GOT3 (cell line): ENCODE measurements at places on chromosomes 1 and 21.

- DNase-seq = no peak
Measured at GRCh38 chr1:227902641-227902990, 45.1 kb downstream of the WNT9A start.

GRCh38 chr1:119516680-119517079, 9.7 kb downstream of the HSD3B1 start:
- no peak for DNase-seq

DNA sequence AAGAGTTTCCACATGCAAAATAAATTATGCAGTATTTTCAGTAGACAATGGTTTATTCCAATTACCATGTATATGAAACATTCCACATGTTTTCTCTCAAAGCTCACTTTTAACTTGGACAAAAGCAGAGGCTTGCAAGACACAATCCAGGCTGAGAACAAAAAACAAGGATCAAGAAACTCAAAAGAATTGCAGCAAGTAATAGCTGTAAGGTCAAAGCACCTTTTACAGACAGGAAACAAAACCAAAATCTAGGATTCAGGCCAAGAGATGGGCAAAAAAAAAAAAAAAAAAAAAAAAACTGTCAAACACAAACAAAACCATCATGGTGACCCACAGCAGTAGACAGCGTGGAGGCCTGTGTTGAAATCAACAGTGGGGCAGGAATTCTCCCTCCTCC, 9.3 kb downstream of the RGS1 start:
- DNase-seq = no peak

- no peak for DNase-seq
Measured at GRCh38 chr1:237012788-237013383, 8.6 kb upstream of the MT1HL1 start.

DNA sequence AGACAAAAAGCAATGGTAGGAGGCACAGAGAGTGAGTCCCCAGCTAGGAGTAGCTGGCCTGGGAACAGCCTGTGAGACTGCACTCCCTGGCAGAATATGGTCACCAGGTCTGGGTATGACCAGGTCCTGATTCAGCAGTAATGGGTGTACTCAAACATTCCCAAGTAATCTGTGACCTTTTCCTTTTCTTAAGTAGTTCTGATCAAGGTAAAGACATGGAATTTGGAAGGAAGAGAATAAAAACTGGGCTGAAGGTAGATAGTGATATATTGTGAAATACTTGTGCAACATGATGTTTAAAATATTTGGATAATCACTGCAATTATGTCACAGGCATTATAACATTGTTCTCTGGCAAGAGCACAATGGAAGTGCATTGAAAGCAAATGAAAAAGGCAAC, 147.2 kb upstream of the DPYD start:
- no peak for DNase-seq

- no peak for DNase-seq
Measured at GRCh38 chr1:21855257-21856096, 43.4 kb downstream of the LDLRAD2 start.

DNA sequence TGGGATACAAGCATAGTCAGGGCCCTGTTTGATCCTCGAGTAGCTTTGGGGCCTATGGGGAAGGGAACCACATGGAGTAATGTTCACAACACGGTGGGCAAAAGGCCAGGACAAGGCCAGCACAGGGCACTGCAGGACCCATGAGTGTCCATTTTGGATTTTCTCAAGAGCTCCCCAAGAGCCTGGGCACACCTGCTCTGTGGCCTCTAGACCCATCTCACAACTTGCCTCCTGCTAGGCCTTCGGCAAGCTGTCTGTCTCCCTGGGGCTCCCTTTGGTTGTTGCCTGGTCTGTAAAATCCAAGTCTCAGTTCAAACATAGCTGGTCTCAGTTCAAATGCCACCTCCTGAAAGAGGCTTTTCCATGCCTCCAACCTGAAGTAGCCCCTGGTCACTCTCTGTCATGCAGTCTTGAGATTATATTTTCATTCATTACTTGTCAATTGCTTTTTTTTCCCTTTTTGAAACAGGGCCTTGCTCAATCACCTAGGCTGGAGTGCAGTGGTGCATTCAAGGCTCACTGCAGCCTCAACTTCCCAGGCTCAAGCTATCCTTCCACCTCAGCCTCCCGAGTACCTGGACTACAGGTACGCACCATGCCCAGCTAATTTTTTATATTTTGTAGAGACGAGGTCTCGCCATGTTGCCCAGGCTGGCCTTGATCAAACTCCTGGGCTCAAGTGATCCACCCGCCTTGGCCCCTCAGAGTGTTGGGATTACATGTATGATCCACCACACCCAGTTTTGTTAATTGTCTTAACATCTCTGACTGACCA, 107.4 kb downstream of the MATN1 start:
- DNase-seq = no peak

DNA sequence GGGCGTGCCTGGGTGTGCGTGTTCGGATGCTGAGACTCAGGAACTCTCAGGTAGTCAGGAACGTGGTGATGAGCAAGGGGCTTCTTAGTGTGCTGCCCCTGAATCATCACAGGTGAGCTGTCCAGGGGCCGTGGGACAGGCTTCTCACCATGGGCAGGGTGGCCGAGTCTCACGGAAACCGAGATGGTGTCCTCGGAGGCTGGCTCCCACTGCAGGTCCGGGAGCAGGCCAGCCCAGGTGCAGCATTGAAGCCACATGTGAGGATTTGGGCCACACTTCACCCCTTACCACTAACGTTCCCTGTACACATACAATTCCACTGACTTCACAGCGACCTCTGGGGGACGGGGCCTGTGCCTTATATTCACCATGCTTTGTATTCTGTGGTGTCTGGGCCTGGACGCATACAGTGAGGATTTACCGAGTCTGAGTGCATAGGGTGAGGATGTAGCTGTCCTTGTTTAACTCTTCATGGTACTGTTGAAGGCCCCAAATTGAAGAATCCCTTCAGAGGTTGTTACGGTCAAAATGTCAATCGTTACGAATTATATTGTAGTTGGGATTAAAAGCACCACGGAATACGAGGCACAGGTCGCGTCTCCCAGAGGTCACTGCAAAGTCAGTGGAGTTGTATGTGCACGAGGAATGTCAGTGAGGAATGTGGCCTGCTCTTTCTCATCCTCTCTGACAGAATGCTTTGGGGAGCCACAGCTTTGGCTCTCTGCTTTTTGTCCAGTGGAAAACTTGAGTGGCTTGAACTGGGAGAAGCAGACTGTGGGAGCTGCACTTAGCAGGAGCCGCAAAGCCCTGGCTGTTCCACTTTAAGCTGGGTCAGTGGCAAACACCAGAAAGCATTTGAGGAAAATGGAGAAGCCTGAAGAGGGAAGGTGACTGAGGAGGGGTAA, 95.3 kb downstream of the MTR start:
- DNase-seq = no peak

DNA sequence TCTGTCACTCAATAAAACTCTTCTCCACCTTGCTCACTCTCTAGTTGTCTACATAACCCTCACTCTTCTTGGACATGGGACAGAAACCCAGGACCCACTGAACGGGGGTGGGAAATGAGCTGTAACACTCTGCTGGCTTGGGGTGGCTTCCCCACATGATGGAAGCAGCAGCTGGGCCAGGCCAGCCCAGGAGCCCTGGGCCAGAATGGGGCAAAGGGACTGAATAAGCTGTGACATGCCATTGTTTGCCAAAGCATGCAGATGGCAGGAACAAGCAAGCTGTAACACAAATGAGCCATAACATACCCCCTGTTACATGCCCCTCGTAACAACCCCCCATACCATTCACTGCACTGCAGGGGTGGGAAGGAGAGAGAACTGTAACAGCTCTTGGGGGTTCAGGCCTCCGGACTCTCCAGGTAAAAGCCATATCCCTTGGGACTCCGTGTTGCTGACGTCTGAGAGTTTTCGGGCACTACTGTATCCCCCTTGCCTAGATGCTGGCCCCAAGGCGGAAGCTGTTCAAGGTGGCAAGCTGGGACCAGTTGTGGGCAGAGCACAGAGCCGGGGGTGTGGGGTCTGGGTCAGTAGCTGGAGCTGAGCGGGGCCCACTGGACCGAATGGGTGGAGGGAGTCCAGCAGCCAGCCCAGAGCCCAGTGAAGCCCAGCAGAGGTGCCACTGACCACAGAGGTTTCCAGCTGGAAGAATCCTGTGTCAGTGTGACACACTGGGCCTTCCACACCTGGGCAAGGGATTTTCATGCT, 56.1 kb upstream of the DMRTB1 start:
- no peak for DNase-seq

GRCh38 chr1:169149555-169150286, 43.2 kb downstream of the ATP1B1 start:
- DNase-seq = no peak
